ENCODE measurements at places on chromosomes 6 and 20. TPM values are rescaled to one million over a fixed set of nuclear protein-coding genes. Genes with fewer than 3 reads are reported as not detected.
A peak's percentile ranks its signal among the peaks of the same experiment; 100 is the strongest.

DNA sequence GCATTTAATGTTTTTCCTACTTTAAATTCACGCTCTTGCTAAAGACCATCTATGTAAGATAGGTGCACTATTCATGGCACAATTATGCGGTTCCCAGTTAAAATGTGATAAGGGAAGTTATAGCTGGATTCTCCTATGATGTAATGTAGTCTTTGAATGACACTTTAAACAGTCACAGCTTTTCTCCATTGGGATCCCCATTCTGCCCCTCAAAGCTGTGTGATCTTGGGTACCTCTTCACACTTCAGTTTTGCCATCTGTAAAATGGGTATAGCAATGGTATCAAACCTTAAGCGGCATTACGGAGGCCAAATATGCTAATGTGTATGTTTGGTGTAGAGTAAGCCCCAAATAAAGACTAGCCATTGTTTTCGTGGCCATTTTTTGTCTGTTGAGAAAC is 64.7 kb upstream of the ZNF217 start:
- peaks cover 52% of the 10 kb centered on the region for H3K4me1 ChIP-seq
- no peaks in the 10 kb centered on the region for H3K36me3 ChIP-seq
- DNase-seq, result no peak
- H3K27me3 ChIP-seq, result no peaks in the 10 kb centered on the region

DNA sequence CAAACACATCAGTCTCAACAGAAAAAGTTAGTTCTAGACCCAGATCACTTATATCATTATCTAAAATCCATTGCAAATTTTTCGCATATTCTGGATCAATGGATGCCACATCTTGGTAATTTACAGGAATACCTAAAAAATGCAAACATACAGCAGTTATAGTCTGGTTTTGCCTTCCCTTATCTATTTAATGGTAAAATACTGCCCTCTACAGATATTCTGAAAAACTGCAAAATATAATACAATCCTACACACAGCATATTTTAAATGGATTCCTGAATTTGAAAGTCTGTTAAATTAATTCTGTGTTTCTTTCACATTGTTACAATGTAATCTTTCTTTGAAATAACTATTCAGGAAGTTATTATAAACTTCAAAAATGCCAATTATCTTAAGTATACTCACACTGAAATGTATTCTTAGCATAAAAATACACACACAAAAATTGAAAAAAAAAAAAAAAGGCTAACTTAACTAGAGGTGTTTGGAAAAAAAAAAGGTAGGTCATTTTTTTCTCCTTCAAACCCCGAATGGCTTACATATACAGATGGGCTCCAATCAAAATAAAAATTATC is 88.4 kb downstream of the HACE1 start:
- peaks cover 5% of the 10 kb centered on the region for H3K36me3 ChIP-seq
- no peak overlapping the region for H3K4me3 ChIP-seq
- no peak overlapping the region for H3K27ac ChIP-seq
- DNase-seq, result peak; percentile 54
- no peaks in the 10 kb centered on the region for H3K27me3 ChIP-seq
- no peaks in the 10 kb centered on the region for H3K4me1 ChIP-seq

- DNase-seq, result peak; percentile 39
- H3K27me3 ChIP-seq, result no peaks in the 10 kb centered on the region
- H3K36me3 ChIP-seq, result peaks cover 21% of the 10 kb centered on the region
Observed at GRCh38 chr6:56663344-56663743, 20.7 kb upstream of the DST start.

The FAXC gene
- total RNA-seq, result 1.8 TPM

GRCh38 chr20:60372822-60373221 is 414.6 kb downstream of the CDH26 start:
- no peak overlapping the region for H3K27ac ChIP-seq
- no peaks in the 10 kb centered on the region for H3K4me1 ChIP-seq
- no peaks in the 10 kb centered on the region for H3K27me3 ChIP-seq
- no peak for DNase-seq
- no peak overlapping the region for H3K4me3 ChIP-seq

The EYA2 gene
- total RNA-seq, result not detected

DNA sequence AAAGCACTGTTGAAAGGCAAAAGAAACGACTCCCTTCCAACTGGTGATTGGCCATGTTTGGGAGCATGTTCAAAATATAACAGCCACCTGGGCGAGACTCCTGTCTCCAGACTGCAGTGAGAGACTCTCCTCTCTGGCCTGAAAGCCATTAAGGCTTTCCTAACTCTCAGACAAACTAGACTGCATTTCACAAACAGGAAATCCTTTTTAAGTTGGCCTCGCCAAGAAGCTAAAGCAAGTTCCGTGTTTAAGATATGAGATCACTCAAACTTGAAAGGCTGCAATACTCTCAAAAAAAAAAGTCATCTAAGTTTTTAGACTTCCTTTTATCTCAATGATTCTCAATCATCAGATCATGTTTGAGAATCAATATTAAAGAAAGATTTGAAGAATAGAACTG is 117.0 kb downstream of the TFAP2A start:
- no peaks in the 10 kb centered on the region for H3K36me3 ChIP-seq
- no peak overlapping the region for H3K4me3 ChIP-seq
- peak; percentile 47 for DNase-seq
- H3K4me1 ChIP-seq, result no peaks in the 10 kb centered on the region

DNA sequence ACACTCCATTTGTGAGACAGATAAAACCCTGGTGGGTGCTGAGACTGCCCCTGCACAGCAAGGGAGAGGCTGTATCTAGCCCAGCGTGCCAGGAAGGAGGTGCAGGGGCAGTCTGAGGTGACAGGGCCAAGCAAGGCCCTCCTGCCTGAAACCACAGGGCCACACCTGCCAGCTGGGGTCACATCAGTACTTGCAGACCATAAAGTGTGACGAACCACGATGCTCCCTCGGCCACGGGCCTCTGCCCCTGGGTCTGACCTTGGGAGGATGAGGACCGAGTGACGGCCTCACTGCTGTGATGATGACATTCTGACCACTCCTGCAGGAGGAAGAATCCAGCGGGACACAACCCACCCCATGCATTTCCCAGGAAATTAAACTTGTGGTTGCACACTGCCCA is 75.1 kb downstream of the NINL start:
- peaks cover 7% of the 10 kb centered on the region for H3K4me1 ChIP-seq
- no peak overlapping the region for H3K27ac ChIP-seq
- H3K36me3 ChIP-seq, result no peaks in the 10 kb centered on the region
- H3K27me3 ChIP-seq, result no peaks in the 10 kb centered on the region
- H3K4me3 ChIP-seq, result no peak overlapping the region

The KCNS1 gene
- total RNA-seq, result 0.11 TPM

GRCh38 chr20:46933150-46933549 is 38.5 kb downstream of the EYA2 start:
- H3K36me3 ChIP-seq, result no peaks in the 10 kb centered on the region
- DNase-seq, result no peak
- H3K4me1 ChIP-seq, result peaks cover 9% of the 10 kb centered on the region
- H3K27ac ChIP-seq, result no peak overlapping the region
- H3K27me3 ChIP-seq, result no peaks in the 10 kb centered on the region
- no peak overlapping the region for H3K4me3 ChIP-seq

DNA sequence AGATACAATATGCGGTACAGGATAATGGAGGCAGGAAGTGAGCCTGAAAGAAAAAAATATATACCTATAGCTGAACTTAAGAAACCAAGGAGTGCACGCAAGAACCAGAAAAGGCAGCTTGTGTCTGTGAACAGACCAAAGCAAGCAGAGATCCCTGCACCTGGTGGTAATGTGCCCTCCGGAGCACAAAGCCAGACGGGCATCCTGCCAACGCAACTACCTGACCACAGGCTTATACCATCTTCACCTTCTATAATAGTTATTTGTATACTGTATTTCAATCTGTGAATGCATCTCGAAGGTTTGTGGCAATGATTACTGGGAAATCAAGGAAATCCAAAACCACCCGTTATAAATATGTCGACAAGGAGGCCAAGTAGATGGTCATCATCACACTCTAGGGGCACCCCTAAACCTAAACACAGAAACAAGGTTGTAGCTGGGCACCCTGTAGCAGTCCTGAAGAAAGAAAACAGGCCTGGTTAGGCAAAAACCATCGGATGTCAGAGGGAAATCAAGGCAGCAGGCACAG is 801 bp downstream of the FBXL4 start:
- H3K27ac ChIP-seq, result peak overlapping the region; percentile 84
- peaks cover 22% of the 10 kb centered on the region for H3K4me1 ChIP-seq
- DNase-seq, result peak; percentile 46

The GSTA4 gene
- 28.6 TPM for total RNA-seq

The HLA-DPB1 gene
- total RNA-seq, result 14.9 TPM

GRCh38 chr6:42316981-42317380 is 99.3 kb upstream of the MRPS10 start:
- H3K27me3 ChIP-seq, result no peaks in the 10 kb centered on the region
- H3K4me3 ChIP-seq, result no peak overlapping the region
- peak overlapping the region; percentile 82 for H3K27ac ChIP-seq
- H3K4me1 ChIP-seq, result peaks cover 43% of the 10 kb centered on the region
- no peak for DNase-seq
- H3K36me3 ChIP-seq, result no peaks in the 10 kb centered on the region

The SMPDL3A gene
- 13.4 TPM for total RNA-seq

- no peak overlapping the region for H3K27ac ChIP-seq
- no peaks in the 10 kb centered on the region for H3K36me3 ChIP-seq
- 0 out of 2 replicates have a peak, but pooled peaks cover 8% of the 10 kb centered on the region for H3K4me1 ChIP-seq
Observed at GRCh38 chr20:2631228-2631627, 21.2 kb upstream of the NOP56 start.

GRCh38 chr6:10033223-10033829 is 381.5 kb downstream of the TFAP2A start:
- DNase-seq, result peak; percentile 26
- no peaks in the 10 kb centered on the region for H3K27me3 ChIP-seq
- H3K36me3 ChIP-seq, result no peaks in the 10 kb centered on the region
- no peaks in the 10 kb centered on the region for H3K4me1 ChIP-seq
- no peak overlapping the region for H3K27ac ChIP-seq
- no peak overlapping the region for H3K4me3 ChIP-seq

GRCh38 chr6:18101873-18102272 is 20.6 kb downstream of the NHLRC1 start:
- H3K4me3 ChIP-seq, result no peak overlapping the region
- H3K36me3 ChIP-seq, result no peaks in the 10 kb centered on the region
- no peaks in the 10 kb centered on the region for H3K27me3 ChIP-seq
- H3K4me1 ChIP-seq, result peaks cover 9% of the 10 kb centered on the region
- no peak for DNase-seq
- H3K27ac ChIP-seq, result no peak overlapping the region

The SAMHD1 gene
- total RNA-seq, result 9.0 TPM

DNA sequence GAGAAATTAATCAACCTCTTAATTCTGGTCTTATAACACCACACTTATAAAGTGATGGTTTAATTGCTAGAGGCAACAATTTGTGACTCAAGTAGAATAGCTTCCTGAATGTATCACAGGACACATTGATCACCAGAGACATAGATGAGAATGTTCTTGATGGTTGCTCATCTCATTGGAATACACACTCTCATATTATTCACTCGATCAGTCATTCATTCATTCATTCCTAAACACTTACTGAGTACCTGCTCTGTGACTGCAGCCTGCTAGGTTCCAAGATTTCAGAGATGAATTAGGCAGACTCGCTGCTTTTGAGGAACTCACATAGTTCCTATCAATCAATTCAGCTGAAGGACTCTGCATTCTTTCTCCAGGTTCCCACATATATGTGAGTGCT is 365.1 kb upstream of the SOX4 start:
- no peaks in the 10 kb centered on the region for H3K27me3 ChIP-seq
- no peak overlapping the region for H3K27ac ChIP-seq
- DNase-seq, result peak; percentile 76

DNA sequence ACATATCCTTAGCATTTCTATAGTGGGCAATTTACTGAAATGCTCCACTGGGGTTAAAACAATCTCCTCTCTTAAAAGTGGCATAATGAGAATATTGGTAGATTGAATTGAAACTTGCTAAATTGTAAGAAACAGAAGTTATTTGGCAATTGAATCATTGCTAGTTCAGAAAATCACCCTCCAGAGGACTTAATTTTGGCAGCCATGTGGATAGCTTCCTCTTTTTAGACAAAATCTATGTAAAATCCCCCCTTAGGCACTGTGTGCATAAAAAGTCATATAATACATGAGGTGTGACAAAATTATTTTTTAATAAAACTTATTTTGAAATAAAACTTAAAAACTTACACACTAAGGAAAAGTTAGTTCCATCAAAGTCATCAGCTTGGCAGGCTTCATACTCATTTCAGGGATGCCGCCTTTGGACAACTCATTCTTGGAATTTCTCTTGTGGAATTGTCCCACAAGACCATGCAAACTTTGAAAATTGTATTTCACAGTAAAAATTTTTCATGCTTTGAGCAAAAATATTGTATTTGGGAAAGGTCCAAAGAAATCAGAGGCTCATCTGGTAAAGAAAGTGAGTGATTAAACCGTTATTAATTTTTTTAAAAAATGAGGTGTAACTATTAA is 473.0 kb downstream of the BCKDHB start:
- no peak for DNase-seq
- H3K4me1 ChIP-seq, result no peaks in the 10 kb centered on the region
- no peaks in the 10 kb centered on the region for H3K27me3 ChIP-seq
- no peak overlapping the region for H3K4me3 ChIP-seq
- no peak overlapping the region for H3K27ac ChIP-seq

DNA sequence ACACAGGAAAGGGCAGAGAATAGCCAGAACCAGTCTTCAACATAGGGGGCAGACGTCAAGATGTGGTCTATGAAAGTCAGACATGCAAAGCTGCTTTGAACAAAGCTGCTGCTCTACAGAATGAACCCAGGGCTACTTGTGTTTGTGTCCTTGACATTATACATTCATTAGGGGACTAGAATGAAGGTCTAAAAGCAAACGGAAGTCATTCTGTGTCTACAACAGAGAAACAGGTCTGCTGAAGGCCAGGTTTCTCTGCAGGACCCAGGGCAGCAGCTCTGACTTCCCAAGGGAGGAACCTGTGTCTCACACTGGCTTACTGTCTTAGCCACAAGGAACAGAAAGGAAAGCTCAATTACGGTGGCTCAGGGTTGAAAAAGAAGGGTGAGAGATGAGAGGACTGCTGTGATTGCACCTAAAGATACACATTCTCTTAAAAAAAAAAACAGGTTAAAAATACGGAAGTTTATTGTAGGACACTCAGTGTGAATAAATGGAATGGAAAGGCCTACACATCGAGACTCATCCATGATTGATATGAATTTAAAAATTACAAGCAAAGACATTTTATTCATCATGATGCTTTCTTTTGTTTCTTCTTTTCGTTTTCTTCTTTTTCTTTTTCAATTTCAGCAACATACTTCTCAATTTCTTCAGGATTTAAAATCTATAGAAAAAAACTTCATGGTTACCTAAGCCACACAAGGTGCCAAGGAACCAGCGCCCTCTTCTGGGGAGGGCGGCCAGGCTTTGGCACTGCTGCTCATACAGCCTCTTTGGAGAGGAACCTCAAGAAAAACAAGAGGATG is 6.7 kb downstream of the PSMA7 start:
- DNase-seq, result peak; percentile 81
- H3K27me3 ChIP-seq, result no peaks in the 10 kb centered on the region
- H3K36me3 ChIP-seq, result peaks cover 57% of the 10 kb centered on the region
- H3K4me1 ChIP-seq, result peaks cover 10% of the 10 kb centered on the region

The PACRG gene
- total RNA-seq, result 0.13 TPM
